ENCODE measurements at places on chromosomes 16 and 17.

GRCh38 chr16:66207883-66208265, 158.6 kb upstream of the CDH5 start:
- DNase-seq, result no peak

DNA sequence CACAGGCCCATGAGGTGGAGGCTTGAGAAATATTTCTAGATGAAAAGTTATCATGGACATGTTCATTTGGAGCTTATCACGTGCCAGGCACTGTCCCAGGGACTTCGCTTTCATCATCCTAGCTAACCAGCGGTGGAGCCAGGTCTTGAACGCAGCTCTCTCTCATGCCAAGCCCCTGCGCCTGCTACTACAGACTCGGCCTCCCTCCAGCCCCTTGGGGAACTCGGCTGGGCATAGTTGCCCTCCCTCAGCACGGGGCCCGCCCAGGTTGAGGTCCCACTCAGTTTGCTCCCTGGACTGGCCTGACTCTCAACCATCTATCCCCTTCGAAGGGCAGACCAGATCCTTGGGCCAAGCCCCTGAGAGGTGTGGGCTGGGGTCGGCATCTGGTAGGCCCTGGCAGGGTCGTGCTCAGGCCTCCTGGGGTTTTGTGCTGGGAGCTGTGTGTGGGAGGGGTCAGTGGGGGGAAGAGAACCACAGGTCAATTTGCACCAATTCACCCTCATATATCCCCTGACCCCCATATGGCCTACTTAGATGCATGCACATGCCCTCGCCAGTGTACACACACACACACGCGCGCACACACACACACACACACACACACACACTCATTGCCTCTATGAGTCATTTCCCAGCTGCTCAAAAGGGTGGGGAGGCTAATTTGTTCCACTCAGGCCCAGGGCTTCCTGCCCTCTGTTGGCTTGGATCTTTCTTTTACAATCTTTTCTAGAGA, 12.1 kb upstream of the SCN4A start:
- DNase-seq, result peak; percentile 76

GRCh38 chr16:69328854-69329316, 1.5 kb downstream of the PDF start:
- DNase-seq, result no peak

DNA sequence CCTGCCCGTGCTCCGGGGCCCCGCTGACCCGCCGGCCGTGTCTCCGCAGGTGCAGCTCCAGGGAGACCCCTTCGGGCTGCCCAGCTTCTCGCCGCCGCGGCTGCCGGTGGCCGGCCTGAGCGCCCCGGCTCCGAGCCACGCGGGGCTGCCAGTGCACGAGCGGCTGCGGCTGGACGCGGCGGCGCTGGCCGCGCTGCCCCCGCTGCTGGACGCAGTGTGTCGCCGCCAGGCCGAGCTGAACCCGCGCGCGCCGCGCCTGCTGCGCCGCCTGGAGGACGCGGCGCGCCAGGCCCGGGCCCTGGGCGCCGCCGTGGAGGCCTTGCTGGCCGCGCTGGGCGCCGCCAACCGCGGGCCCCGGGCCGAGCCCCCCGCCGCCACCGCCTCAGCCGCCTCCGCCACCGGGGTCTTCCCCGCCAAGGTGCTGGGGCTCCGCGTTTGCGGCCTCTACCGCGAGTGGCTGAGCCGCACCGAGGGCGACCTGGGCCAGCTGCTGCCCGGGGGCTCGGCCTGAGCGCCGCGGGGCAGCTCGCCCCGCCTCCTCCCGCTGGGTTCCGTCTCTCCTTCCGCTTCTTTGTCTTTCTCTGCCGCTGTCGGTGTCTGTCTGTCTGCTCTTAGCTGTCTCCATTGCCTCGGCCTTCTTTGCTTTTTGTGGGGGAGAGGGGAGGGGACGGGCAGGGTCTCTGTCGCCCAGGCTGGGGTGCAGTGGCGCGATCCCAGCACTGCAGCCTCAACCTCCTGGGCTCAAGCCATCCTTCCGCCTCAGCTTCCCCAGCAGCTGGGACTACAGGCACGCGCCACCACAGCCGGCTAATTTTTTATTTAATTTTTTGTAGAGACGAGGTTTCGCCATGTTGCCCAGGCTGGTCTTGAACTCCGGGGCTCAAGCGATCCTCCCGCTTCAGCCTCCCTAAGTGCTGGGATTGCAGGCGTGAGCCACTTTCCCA, 5.9 kb downstream of the CTF1 start:
- DNase-seq, result peak; percentile 54

DNA sequence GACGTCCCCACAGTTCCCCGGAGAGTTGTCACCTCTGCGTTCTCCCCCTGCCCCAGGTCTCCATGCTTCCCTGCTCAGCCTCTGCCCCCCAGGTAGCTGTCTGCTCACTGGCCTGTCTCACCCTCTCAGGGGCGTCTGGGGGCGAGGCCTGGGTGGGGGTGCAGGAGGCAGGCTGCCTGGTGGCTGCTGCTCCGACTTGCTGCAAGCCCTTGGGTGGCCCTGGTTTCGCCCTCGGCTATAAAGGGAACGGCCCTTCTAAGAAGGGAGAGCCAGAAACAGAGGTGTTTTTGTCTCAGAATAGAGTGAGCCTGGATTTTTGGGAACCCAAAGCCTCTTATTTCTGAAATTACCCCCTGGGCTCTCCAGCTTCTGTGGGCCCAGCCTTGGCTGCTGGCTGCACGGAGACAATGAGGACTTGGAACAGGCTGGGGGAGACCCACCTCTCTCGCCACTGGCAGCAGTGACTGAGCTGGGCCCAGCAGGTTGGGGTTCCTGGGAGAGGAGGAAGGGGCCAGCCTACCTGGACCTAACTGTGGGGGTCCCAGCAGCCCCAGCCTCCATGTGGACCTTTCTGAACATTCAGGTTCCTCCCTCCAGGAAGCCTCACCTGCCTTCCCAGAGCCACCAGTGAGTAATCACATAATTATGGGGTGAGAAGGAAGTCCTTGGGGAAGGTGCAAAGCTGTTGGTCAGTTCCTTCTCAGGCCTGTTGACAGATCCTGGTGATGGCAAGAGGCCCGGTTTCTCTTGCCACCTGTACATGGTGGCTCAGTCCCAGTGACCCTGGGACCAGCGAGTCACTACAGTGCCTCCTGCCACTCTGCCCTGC, 15.5 kb upstream of the SPNS2 start:
- DNase-seq, result no peak

- DNase-seq, result no peak
These were observed 15.9 kb upstream of the MEIOB start for GRCh38 chr16:1887711-1888354.

GRCh38 chr17:8753136-8753975, 5.0 kb downstream of the SPDYE4 start:
- no peak for DNase-seq

GRCh38 chr17:46756861-46757260, 61.6 kb downstream of the WNT3 start:
- DNase-seq, result no peak

DNA sequence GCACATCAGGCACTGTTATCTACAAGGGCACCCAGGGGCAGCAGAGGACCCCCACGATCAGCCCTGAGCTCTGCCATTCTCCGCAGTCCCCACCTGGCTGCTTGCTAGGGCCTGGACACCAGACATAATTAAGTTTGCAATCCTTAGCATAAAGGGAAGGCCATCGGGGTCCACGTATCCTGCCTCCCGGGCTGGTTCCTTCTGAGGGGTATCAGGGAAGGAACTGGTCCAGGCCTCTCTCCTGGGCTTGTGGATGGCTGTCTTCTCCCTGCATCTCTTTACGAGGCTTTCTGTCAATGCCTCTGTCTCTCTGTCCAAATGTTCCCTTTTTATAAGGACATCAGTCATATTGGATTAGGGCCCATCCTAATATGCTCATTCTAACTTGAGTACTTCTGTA, 77.8 kb downstream of the CYLD start:
- no peak for DNase-seq

DNA sequence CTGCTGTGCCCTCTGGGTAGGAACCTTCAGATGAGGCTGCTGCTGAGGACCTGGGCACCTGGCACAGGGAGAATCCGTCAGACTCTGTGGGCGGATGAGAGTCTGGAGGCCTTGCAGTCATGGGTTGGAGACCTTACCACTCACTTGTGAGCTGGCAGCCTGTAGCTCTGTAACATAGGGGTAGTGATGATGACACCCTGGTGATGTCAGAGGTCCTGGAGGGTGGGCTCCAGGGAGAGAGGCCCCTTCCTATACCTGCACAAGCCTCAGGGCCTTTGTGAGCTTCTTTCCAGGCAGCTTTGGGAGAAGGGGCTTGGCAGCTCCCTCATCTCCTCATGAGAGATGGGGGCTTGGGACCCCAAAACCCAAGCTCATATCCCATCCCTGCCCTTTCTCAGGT, 1.6 kb downstream of the MIEF2 start:
- no peak for DNase-seq

DNA sequence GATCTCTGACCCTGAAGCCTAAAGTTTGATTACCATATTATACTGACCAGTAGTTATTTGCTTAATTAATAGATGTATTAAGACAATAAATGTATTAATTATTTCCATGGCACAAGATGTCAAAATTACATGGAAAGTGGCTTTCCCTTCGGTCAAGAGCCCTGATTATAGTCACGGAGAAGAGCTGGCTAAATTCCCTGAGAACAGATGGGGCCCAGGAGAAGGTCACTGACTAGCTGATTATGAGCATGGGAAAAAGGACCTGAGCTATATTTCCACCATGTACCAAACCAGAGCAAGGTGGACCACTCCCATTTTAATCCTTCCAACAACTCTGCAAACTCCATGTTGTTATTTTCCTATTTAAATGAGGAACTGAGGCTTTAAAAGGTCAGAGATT, 12.9 kb upstream of the MYO18A start:
- no peak for DNase-seq

DNA sequence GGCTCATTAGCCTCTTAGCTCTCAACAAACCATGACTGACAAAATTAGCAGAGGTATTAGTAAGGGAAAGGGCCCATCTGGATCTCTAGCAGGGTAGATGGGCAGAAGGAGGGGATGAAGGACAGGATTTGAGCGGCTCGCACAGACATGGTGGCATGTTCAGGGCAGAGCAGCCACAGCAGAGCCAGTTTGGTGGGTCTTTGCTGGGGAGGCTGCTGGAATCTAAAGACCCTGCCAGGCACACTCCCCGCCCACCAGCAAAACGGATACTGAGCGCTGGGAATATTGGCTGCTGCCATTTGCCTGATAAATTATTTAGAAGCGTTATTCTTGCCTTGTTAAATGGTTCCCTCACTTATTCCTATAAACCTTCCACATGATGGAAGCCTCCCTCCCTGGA, 20.7 kb upstream of the NAT9 start:
- no peak for DNase-seq

- DNase-seq, result peak; percentile 17
These were observed 4.5 kb upstream of the NAT9 start for GRCh38 chr17:74780443-74781238.

DNA sequence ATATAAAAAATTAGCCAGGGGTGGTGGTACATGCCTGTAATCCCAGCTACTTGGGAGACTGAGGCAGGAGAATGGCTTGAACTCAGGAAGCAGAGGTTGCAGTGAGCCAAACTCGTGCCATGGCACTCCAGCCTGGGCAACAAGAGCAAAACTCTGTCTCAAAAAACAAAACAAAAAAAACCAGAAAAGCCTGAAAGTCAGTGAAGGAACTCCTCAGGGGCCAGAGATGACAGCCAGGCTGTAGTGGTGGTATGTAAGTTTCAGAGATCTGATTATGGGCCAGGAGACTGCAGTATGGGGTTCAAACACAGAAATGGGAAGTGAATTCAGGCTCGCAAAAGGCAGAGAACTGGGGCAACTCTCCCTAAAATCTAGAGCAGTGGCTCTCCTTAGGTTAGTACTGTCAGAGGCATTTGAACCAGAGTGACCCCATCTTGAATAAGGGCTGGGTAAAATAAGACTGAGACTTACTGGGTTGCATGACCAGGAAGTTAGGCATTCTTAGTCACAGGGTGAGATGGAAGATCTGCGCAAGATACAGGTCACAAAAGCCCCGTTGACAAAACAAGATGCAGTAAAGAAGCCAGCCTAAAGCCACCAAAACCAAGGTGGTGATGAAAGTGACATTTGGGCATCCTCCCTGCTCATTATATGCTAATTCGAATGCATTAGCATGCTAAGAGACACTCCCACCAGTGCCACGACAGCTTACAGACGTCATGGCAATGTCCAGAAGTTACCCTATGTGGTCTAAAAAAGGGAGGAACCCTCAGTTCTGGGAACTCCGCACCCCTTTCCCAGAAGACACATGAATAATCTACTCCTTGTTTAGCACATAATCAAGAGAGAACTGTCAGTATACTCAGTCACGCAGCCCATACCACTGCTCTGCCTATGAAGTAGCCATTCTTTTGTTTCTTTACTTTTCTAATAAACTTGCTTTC, 120.2 kb upstream of the XYLT1 start:
- DNase-seq, result peak; percentile 79

DNA sequence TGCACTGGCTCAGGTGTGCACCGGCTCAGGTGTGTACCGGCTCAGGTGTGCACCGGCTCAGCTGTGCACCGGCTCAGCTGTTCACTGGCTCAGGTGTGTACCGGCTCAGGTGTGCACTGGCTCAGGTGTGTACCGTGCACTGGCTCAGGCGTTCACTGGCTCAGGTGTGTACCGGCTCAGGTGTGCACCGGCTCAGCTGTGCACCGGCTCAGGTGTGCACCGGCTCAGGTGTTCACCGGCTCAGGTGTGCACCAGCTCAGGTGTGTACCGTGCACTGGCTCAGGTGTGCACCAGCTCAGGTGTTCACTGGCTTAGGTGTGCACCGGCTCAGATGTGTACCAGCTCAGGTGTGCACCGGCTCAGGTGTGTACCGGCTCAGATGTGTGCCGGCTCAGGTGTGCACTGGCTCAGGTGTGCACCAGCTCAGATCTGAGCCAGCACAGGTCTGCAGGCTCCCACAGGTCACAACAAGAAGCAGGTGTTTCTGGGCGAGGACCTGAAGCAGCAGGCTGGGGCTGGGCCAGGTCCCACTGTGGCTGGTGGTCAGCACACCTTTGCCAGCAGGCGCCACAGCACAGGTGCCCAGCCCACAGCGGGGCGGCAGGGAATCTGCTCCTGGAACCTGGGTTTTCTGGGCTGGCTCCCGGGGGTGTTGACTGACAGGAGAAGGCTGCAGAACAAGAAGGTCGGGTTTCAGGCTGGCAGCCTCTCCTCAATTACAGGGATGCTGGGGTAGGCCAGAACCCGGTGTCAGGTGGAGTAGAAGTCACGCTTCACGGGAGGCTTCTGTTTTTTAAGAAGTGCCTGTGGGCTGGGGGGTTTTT, 17.2 kb downstream of the METRNL start:
- DNase-seq, result no peak

DNA sequence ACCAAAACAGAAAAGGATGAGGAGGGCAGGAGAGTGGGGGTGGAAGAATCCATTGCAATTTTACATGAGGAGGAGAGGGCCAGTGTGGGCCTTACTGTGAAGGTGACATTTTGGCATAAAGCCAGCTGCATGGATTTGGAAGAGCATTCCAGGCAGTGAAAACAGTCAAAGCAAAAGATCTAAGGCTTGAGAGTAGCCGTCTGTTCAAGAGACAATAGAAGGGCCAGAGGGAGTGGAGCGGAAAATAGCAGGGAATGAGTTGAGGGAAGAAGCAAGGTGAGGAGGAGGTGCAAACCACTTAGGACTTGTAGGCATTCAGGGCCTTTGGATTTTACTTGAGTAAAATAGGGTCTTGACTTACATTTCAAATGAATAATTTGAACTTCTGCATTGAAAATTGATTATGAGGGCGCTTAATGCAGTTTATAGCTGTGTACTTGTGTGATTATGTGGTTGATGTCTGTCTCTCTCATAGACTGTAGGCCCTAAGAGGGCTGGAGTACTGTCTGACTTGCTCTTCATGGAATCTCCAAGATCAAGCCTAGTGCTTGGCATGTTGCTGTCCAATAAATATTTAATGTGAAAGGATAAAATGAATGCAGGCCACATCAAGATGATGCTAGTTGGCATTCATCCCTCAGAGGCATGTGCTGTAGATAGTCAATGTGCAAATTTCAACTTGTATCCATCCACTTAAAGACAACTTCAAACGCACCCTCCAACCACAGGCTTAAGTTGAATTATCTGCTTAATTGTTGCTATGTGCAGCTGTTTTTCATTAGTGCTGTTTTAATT, 772.1 kb upstream of the RBFOX1 start:
- DNase-seq, result no peak

Data from CD4-positive, alpha-beta memory T cell (primary cell).